Endothelial cell of umbilical vein (primary cell): ENCODE measurements at places on chromosomes 7 and 10.
A peak's percentile ranks its signal among the peaks of the same experiment; 100 is the strongest.

GRCh38 chr7:54690050-54690443, 69.0 kb downstream of the SEC61G start:
- H3K36me3 ChIP-seq: no peaks in the 10 kb centered on the region
- H3K27me3 ChIP-seq: no peaks in the 10 kb centered on the region
- no peak overlapping the region for H3K27ac ChIP-seq
- no peaks in the 10 kb centered on the region for H3K4me1 ChIP-seq

DNA sequence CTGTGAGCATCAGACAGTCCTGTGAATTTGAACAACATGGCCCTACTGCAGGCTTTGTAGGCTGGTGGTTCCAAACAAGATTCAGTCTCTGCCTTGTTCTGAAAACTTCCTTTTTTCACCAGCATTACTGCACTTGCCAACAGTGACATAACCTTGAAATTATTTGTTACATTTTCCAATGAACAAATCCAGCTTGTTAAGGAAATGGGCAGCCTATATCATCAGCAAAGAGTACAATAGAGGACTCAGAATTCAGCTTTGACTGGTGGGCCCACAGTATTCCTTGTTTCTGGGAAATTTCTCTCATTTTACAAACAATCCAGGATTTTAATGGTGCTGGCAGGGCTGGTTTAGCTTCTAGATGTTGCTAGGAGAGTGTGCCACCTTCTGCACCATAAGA, 703.7 kb upstream of the FZD8 start:
- H3K36me3 ChIP-seq: no peaks in the 10 kb centered on the region
- H3K4me3 ChIP-seq: no peak overlapping the region
- H3K27ac ChIP-seq: no peak overlapping the region
- DNase-seq: peak; percentile 83
- no peaks in the 10 kb centered on the region for H3K4me1 ChIP-seq

DNA sequence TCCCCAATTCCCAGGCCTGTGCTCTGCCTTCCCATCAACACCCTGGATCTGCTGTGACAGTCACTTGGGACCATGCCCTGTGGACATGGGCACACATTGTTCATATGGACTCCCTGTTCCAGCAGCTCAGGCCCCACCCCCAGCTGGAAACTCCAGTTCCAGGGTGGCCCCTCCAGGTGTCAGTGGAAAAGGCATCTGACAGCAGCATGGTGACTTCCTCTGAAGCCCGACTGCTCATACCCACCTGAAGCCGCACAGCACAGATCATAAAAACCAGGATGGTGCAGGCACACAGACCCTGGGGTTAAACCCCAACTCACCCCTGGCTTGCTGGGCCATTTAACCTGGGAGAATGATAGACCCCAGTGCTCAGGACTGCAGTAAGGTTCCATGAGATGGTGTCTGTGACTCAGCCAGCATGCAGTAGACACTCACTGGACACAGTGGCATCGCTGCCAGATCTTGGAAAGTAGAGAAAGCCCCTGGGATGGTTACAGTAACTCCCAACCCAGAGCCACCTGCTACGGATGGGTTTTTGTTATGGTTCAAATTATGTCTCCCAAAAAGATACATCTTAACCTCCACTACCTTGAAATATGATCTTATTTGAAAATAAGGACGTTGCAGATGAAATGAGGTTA, 72.6 kb upstream of the NANOS1 start:
- H3K36me3 ChIP-seq: no peaks in the 10 kb centered on the region
- H3K4me3 ChIP-seq: no peak overlapping the region
- H3K27me3 ChIP-seq: no peaks in the 10 kb centered on the region
- H3K4me1 ChIP-seq: no peaks in the 10 kb centered on the region

DNA sequence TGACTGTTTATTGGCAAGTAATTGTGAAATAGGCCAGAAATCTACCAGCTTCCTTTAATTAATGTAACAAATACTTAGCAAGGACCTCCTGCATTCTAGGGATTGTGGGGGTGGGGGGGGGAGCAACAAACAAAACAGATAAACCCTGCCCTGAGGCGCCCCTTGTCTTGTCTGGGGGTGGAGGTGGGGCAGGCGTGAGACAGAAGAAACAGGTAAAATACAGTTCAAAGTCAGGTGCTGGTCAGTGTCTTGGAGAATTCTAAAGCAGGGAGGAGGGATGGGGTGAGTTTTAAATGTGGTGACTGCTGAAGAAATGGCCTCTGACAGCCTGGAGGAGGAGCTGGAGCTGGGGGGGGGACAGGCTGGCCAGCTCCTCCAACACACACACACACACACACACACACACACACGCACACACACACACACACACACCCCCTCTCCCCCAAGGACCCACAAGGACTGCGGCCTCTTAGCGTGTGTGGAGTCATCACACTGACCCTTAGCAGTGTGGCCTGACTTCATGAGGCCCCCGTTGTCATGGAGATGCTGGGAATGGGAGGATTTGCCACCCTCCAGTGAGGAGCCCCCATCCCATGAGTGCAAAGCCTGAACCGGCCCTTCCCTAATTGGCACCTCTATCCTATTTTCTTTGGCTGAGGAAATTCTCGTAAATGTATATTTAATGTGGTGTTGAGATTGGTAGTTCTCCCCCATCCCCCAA, 190.4 kb downstream of the MGMT start:
- no peaks in the 10 kb centered on the region for H3K36me3 ChIP-seq
- no peaks in the 10 kb centered on the region for H3K4me1 ChIP-seq
- no peak overlapping the region for H3K4me3 ChIP-seq

DNA sequence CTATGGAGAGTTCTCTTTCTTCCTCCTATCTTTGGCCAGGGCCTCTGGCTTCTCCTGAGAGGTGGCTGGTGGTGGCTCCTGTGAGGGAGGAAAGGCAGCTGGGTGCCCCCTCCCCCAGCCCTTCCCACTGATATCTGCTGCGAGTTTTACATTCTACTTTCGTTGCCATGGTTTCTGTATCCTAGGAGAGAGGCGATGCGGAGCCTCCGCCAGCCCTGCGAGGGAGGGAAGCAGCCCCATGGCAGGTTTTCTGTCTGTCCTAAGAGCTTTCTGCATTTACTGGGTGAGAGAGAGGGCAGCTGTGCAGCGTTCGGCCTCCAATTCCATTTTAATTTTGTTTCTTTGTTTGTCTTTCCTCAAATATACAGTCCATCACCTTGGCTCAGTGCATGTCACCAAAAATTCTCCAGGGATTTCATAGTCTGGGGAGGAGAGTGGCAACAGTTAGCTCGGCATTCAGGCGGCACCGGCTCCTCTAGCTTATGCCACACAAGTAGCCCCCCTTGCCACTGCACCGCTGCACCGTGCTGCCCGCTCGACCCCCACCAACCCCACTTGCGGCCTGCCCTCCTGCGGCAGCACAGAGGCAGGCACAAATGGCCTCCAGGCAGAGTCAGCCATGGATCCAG, 20.4 kb downstream of the DNAJB12 start:
- no peak overlapping the region for H3K4me3 ChIP-seq
- peak; percentile 46 for DNase-seq
- peak overlapping the region; percentile 97 for H3K27ac ChIP-seq
- H3K27me3 ChIP-seq: no peaks in the 10 kb centered on the region
- H3K4me1 ChIP-seq: peaks cover 59% of the 10 kb centered on the region
- peaks cover 12% of the 10 kb centered on the region for H3K36me3 ChIP-seq

DNA sequence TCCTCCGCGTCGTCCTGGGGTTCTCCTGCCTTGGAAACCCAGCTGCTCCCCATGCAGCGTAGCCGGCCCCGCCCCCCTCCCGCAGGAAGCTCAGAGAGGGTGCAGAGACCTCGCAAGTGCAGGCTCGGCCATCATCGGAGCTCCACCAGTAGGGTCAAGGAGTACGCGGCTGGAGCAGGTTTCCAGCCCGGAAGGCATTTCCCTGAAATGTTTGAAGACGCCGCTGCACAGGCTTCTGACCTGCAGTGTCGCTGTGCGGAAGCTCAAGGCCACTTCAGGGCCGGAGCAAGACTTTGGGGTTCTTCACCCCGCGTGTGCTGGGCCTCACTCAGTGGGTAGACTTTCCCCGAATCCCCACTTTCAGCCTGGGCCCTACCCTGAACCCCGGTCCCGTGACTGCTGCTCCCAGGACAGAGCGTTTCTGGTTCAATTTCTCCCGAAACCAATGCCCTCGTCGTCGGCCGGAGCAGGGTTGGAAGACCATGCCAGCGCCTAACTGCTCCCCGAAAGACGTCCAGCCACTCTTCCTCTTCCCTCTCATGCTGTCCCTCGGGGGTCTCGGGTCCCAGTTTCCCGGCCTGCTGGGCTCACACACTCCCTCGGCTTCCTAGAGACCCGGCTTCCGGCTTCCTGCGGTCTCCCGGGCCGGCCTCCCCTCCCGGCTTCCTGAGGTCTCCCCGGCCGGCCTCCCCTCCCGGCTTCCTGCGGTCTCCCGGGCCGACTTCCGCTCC, 52.1 kb downstream of the INSIG1 start:
- H3K27me3 ChIP-seq: no peaks in the 10 kb centered on the region
- no peaks in the 10 kb centered on the region for H3K36me3 ChIP-seq
- H3K4me1 ChIP-seq: no peaks in the 10 kb centered on the region

DNA sequence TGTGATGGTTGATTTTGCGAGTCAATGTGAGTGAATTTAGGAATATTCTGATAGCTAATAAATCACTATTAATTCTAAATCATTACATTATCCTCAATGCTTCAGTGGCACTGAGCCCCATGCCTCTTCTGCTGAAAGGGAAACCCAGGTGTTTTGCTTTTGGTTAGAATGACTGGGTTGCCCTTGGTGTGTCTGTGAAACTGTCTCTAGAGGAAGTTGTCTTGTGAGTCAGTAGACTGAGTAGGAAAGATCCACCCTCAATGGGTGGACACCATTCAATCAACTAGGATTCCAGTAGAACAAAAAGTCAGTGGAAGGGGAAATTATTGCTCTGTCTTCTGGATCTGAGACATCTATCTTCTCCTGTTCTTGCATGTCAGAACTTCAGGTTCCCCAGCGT, 472.4 kb downstream of the ANKRD7 start:
- H3K36me3 ChIP-seq: no peaks in the 10 kb centered on the region
- no peak for DNase-seq
- H3K4me1 ChIP-seq: no peaks in the 10 kb centered on the region
- H3K4me3 ChIP-seq: no peak overlapping the region
- no peaks in the 10 kb centered on the region for H3K27me3 ChIP-seq

GRCh38 chr7:83633516-83633915, 15.4 kb downstream of the SEMA3E start:
- H3K36me3 ChIP-seq: no peaks in the 10 kb centered on the region
- H3K4me1 ChIP-seq: no peaks in the 10 kb centered on the region
- no peak for DNase-seq
- no peak overlapping the region for H3K27ac ChIP-seq
